Thoracic aorta (tissue), 2 donors: ENCODE measurements at places on chromosomes 6 and 20.

GRCh38 chr6:127366282-127367022 lies 23.0 kb upstream of the ECHDC1 start:
- no peak for DNase-seq

DNA sequence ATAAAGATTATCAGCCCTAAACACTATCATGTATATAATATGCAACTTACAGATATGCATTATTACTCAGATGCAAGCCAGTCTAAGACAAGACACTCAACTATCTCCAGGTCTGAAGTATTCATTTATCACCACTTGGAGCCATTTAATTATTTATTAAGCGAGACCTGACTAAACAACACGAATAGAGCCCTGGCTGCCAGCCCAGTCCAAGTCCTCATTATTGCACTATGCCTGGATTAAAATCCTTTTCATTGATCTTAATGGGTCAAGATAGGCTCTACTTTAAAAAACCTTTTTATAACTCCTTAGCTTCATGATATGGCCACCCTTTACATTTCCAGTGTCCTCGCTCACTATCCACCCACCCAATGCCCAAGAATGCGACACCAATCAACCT lies 183.1 kb upstream of the MARCKS start:
- no peak for DNase-seq

GRCh38 chr6:3324262-3324942 lies 65.7 kb downstream of the PSMG4 start:
- DNase-seq: no peak

GRCh38 chr6:88858455-88858854 lies 105.0 kb downstream of the RNGTT start:
- no peak for DNase-seq

- DNase-seq: no peak
These were observed 47.5 kb downstream of the RNASET2 start for GRCh38 chr6:166908811-166909210.

DNA sequence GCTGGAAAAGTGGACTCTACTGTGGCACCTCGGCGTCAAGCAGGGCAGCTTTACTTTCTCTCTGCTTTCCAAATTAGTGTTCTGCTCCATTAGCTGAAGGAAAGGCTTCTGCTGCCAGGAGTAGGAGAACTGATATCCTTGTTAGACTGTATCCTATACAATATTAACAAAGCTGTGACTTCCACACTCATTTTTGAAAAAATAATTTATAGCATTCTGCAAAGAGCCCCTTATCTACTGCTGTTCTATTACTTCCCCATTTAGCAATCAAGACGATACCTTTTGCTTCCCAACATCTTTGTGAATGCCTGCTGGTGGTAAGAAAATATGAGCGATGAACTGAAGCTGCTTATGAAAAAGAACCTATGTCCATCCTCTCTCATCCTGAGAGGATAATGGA lies 151.1 kb downstream of the UBE3D start:
- no peak for DNase-seq

DNA sequence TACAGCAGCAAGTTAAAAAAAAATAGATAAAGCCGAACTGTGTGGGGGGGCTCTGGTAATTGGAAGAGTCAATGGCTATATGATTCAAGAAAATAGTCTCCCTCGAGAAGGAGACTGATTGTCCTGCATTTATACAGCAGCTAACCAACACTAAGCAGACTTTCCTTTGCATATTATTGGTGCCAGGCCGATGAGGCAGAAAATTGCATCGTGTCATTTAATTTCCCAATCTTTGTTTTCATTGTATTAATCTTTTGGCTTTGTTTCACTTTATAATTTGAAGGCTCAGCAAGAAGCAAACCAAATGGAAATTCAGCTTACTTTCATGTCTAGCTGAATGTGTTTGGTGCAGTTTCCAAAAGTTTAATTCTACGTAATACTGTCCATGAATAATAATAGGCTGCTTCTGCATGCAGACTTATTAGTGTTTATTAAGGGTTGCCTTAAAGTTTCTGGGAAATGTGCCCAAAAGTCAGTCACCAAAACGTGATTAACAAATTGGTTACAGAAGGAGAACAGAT lies 258.5 kb downstream of the HACE1 start:
- no peak for DNase-seq

DNA sequence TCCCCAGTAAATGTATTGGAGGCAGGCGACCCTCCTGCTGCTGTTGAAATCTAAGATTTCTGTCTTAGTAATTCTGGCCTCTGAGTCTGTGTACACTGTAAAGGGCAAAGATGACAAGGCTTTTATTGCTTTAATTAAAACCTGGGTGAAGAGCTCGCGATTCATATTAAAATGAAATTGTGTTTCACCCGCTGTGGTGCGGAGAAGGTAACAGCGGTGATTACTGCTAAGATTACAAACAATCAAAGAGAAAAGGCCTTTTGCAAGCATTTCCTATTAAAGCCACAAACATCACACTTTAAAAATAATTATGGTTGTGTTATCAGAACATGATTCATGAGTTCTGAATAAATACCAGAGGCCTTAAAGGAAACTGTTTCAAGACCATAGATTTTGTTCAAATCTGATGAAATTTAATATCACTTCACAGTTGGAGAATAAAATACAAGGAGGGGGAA lies 69.3 kb downstream of the TOX2 start:
- DNase-seq: no peak

- no peak for DNase-seq
These were observed 106.4 kb upstream of the PRSS16 start for GRCh38 chr6:27140999-27141528.

GRCh38 chr20:41169162-41169690 lies 31.9 kb downstream of the PLCG1 start:
- DNase-seq: no peak

GRCh38 chr20:31577194-31577593 lies 27.9 kb upstream of the ID1 start:
- DNase-seq: no peak

GRCh38 chr6:156280065-156280464 lies 497.1 kb upstream of the ARID1B start:
- no peak for DNase-seq

DNA sequence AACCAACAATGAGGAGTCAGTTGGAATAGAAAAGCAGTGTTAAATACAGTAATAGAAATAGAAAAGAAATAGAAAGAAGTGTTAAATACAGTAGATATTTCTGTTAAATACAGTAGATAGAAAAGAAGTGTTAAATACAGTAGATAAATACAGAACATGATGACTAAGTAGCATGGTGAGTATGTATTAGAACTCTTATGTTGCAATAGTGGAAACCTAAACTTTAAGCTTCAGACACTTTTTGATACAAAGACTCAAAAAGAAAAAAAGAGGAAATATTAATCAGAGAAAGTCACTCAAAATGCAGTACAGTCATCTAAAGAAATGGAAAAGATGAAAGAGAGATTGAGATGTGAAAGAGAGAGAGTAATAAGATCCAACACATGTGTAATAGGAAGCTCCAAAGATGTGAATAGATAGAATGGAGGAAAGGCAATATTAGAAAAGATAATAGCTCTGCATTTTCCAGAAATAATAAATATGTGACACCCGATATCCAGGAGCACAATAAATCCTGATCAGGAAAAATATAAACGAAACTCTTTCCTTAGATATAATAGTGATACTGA lies 131.5 kb upstream of the KCNK16 start:
- DNase-seq: no peak

GRCh38 chr6:148144917-148145521 lies 197.6 kb upstream of the SASH1 start:
- peak; percentile 47 for DNase-seq

- no peak for DNase-seq
These were observed 15.6 kb upstream of the MAS1 start for GRCh38 chr6:159875194-159875593.

DNA sequence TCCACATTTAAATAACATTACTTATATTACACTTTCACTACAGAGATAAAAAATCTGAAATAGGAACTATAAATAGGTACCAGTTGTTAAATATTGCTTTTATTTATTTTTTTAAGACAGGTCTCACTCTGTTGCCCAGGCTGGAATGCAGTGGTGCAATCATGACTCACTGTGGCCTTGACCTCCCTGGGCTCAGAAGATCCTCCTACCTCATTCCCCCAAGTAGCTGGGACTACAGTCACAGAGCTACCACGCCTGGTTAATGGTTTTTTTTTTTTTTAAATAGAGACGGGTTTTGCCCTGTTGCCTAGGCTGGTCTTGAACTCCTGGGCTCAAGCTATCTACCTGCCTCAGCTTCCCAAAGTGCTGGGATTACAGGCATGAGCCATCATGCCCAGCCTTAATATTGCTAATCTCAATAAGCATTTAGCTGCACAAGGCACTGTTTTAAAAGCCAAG lies 17.3 kb downstream of the EEF1E1 start:
- no peak for DNase-seq

GRCh38 chr6:78530208-78530607 lies 337.1 kb upstream of the IRAK1BP1 start:
- DNase-seq: no peak

DNA sequence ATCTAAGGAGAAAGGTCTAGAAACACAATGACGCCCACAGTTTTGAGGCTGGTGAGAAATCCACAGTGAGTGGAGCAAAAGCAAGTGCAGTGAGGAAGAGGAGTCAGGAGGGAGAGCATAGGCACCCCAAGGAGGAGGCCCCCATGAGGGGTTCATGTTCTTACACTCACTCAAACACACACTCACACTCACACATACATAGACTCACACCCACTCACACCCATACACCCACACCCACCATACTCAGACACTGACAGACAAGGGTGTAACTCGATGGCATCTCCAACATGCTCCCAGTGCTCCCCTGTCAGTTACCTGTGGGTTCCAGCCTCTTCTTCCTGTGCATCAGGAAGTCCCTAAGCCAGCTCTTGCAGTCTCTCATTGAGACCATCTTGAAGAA lies 3.8 kb downstream of the ULBP3 start:
- DNase-seq: no peak

DNA sequence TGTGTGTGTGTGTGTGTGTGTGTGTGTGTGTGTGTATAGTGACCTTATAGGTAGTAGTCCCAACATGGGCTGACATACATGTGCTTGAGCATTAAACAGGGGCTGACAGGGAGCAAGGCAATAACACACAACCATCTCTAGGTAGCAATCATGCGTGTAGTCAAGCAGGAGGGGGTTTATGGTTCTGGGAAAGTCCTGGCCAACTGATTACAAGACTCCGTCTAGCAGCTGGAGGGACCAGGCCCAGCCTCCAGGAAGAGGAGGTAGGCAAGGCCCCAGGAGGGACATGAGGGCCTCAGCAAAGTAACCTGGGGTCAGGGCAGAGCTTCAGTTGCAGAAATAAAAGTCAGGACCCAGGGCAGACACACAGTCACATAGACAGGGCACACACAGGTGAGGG lies 60.6 kb upstream of the E2F3 start:
- no peak for DNase-seq

DNA sequence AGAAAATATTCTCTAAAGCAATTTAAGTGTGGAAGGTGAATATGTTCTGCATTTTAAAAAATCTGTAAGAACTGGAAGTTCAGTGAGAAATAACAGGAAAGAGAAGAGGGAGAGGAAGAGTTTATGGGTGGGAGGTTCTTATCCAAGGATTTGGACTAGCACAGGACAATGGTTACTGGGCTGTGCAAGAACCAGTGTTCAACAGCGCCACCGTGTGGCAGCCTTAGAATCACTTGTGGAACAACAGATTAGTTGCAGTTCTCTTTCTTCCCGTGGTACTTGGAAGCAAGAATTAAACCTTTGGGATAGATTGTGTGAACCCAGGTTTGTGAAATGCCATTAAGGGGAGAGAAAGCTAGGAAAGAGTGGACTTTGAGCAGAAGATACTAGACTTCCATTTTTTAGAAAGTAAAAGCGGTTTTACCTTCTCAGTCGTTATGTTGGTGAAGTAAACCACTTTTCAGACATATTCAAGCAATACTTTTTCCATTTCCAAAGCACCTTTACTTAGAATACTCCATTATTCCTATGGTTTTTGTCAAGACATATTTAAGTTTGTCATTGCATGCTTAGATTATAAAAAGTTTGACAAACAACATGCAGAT lies 436.7 kb downstream of the RNF144B start:
- no peak for DNase-seq

GRCh38 chr20:49657118-49657901 lies 56.4 kb downstream of the B4GALT5 start:
- no peak for DNase-seq

- DNase-seq: no peak
These were observed 1.5 kb upstream of the GNRH2 start for GRCh38 chr20:3041854-3042409.

DNA sequence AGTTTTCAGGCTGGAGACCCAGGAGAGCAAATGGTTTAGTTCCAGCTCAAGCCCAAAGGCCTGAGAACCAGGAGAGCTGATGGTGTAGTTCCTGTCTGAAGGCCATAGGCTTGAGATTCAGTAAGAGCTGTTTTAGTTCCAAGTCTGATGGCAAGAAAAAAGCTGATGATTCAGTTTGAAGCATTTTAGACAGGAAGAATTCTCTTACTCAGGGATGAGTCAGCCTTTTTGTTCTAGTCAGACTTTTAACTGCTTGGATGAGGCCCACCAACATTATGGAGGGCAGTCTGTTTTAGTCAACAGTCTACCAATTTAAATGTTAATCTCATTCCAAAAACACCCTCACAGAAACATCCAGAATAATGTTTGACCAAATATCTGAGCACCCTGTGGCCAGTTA lies 2.5 kb downstream of the ZSCAN26 start:
- DNase-seq: no peak

DNA sequence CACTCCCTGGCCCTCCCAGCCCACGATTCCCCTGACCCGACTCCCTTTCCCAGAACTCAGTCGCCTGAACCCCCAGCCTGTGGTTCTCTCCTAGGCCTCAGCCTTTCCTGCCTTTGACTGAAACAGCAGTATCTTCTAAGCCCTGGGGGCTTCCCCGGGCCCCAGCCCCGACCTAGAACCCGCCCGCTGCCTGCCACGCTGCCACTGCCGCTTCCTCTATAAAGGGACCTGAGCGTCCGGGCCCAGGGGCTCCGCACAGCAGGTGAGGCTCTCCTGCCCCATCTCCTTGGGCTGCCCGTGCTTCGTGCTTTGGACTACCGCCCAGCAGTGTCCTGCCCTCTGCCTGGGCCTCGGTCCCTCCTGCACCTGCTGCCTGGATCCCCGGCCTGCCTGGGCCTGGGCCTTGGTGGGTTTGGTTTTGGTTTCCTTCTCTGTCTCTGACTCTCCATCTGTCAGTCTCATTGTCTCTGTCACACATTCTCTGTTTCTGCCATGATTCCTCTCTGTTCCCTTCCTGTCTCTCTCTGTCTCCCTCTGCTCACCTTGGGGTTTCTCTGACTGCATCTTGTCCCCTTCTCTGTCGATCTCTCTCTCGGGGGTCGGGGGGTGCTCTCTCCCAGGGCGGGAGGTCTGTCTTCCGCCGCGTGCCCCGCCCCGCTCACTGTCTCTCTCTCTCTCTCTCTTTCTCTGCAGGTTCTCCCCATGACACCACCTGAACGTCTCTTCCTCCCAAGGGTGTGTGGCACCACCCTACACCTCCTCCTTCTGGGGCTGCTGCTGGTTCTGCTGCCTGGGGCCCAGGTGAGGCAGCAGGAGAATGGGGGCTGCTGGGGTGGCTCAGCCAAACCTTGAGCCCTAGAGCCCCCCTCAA lies at the start of gene LTA:
Gene LTA (plus strand): TSS at position 249 of the 871 bp plus-strand sequence. CDS start 454 bp downstream, at position 703.
- DNase-seq: no peak

GRCh38 chr6:148747471-148748165 lies 788 bp downstream of the UST start:
- DNase-seq: no peak

- DNase-seq: no peak
These were observed 40.9 kb downstream of the DSTN start for GRCh38 chr20:17610566-17611289.
